IPS DF 6.9 (cell line): ENCODE measurements at places on chromosomes 7 and 10.

DNA sequence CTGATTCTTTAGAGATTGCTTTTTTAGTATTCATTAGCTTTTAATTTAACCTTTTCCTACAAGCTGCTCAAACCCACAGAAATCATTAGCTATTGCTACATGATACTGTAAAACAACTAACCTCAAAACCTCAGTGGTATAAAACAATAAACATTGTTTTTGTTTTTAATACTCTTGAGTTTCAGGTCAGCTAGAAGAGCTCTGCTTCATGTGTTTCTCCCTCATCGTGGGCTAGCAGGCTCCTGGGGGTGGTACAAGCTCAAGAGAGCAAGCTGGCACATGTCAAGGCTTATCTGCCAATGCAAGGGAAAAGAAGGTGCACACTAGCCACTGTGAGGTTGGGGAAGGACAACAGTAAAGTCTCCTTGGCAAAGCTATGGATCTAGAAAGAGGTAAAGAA is 232.9 kb upstream of the PHF14 start:
- no peak for DNase-seq

DNA sequence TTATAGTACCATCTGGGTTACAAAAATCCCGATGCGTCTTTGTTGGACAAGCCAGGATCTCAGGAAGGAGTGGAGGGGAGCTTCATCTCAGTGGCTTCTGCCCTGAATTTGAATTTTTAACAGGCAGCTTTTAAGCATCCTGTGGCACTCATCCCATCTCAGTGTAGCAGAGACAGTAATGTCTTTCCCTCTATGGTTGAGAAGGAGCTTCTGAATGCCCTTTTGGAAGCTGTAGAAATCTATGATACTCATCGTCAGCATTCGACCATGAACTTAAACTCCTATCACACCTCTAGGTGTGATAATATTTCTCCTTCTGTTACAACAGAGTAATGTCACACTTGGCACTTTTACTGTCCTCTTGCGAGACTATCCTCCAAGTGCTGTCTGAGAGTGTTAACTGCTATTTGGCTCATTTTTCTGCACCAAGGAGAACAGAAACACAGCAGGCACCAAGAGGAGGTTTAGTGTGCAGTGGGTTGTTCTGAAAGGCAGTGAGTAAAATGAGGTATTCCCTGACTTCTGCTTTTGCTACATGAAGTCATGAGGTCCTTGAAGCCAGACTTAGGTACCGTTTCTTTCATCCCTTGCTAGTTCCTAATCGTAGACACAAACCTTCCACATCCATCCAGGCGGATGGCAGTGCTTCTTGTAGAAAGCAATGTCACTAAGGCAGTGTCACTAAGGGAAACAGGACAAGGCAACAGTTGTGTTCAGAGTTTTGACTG is 177.4 kb downstream of the CELF2 start:
- DNase-seq = no peak

GRCh38 chr7:71184609-71185008 is 52.7 kb downstream of the GALNT17 start:
- no peak for DNase-seq

DNA sequence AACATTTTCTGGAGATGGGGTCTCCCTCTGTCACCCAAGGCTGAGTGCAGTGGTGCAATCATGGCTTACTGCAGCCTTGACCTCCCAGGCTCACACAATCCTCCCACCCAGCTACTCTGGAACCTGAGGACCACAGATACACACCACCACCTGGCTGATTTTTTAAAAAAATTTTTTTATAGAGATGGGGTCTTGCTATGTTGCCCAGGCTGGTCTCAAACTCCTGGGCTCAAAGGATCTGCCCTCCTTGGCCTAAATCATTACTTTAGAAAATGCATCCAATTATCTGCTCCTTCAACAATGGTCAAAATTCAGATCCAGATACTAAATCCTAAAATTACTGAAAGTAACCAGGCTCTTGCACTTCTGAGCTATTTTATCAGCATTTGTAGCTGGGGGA is 55.2 kb downstream of the CTBP2 start:
- no peak for DNase-seq

- DNase-seq = no peak
Observed at GRCh38 chr7:73769481-73770001, 529 bp downstream of the CLDN3 start.

DNA sequence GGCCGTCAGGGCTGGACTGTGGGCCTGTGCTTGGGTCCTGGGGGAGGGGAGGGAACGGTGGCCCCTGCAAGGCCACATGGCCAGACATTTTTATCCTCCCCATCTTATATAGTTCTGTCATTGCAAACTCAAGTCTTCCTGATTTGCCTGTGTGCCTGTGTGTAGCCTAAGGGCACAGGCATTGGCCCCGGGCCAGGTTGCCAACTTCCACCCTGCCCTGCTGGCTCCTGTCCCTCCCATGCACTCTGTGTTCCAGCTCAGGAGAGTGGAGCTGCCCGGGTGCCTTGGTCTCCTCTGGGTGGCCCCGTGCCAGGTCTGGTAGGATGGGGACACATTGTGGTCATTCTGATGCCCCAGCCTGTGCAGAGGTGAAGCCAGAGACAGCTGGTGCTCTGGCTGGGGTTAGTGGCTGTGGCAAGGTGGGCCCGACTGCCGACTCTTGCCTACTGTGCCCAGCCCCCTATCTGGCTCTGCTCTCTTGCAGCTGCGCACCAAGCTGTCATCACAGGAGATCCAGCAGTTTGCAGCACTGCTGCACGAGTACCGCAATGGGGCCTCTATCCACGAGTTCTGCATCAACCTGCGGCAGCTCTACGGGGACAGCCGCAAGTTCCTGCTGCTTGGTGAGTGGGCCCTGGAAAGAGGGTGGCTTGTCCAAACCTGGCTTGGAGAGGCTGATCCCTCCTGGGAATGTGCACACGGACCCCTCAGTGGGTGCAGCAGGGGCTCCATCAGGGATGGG is 14.8 kb downstream of the NACAD start:
- no peak for DNase-seq

GRCh38 chr10:61941202-61941681 is 39.7 kb downstream of the ARID5B start:
- DNase-seq = no peak

- no peak for DNase-seq
Observed at GRCh38 chr10:78335691-78336401, 302.2 kb downstream of the RPS24 start.

DNA sequence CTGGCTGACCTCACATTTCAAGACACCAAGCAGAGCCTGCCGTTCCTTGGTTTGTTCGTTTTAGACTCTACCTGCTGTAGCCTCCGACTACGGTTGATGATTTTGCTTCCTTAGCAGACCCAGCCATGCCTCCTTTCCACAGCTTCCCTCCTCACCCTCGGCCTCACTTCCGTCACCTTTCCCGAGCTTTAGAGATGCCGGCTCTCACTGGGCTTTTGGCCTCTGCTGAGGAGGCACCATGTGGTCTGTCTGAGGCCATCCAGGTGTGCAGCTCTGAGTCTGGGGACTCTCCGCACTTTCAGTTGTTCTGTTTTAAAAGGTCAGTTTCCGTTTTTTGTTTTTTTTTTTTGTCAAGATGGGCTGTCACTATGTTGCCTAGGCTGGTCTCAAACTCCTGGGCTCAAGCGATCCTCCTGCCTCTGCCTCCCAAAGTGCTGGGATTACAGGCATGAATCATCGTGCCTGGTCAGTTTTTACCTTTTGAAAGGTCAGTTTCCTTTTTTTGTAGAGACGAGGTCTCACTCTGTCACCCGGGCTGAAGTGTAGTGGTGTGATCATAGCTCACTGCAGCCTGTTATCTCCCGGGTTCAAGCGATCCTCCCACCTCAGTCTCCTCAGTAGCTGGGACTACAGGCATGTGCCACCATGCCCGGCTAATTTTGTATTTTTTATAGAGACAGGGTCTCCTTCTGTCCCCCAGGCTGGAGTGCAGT is 11.7 kb downstream of the ORAI2 start:
- DNase-seq = no peak

GRCh38 chr7:85186083-85186520 is 754 bp downstream of the SEMA3D start:
- DNase-seq = no peak

GRCh38 chr10:24650669-24651391 is 72.9 kb downstream of the ARHGAP21 start:
- DNase-seq = no peak

DNA sequence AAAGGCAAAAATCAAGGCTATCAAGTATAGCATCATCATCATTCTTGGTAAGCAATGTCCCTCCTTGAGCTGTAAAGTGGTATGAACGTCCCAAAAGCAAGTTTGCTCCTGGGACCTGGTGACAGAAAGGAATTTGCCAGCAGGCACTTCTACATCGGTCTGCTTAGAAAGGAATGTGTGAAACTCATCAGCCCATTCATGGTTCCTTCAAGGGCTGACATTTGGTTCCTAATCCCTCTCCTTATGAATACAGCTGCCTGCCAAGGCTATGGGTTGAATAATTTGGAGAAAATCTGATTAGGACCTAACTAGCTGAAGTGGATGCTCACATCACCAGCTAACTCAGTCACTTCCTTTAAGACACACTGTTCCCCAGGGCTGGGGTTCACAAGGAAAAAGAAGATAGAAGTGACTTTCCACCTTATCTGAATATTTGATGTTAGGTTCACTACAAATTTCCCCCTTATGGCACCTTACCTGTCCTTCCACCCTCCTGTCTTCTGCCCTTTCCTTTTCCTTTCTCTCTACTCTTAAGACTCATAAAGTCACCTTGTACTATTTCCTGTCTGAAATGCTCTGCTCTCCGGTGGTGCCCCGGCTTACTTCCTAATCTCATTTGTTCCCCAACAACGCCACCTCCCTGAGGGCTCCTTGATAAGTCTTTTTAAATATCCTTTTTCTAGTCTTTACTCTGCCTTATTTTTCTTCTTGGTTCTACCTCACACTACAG is 187.1 kb downstream of the NPSR1 start:
- DNase-seq = no peak

- DNase-seq = peak; percentile 37
Observed at GRCh38 chr7:122886357-122887081, at the start of gene CADPS2. Gene CADPS2, minus strand, starts transcription at chr7:122886460. Its CDS starts 123 bp downstream, at chr7:122886337.

GRCh38 chr7:87627634-87627994 is 584 bp upstream of the RUNDC3B start:
- no peak for DNase-seq

DNA sequence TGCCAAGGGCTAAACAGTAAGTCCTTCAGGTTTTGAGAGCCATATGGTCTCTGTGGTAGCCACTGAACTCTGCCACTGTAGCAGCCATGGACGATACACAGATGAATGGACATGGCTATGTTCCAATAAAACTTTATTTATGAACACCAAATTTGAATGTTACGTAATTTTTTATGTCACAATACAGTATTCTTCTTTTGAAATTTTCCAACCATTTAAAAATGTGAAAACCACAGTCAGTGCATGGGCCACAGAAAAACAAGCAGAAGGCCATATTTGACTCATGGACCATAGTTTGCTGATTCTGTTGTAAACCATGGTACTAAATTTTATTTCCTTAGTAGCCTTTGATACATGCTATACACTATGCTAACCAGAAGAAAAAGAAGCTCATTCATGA is 361.8 kb downstream of the MAGI2 start:
- no peak for DNase-seq

DNA sequence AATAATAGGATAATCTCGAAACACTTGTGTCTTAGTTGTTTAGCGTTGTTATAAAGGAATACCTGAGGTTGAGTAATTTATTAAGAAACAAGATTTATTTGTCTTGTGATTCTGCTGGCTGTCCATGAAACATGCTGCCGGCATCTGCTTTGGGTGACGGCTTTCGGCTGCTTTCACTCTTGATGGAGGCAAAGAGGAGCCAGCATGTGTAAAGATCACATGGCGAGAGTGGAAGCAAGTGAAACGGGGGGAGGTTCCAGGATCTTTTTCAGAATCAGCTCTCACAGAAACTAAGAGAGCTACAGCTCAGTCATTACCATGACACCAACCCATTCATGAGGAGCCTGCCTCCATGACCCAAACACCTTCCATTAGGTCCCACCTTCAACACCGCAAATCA is 402.8 kb downstream of the CDC14C start:
- DNase-seq = no peak

DNA sequence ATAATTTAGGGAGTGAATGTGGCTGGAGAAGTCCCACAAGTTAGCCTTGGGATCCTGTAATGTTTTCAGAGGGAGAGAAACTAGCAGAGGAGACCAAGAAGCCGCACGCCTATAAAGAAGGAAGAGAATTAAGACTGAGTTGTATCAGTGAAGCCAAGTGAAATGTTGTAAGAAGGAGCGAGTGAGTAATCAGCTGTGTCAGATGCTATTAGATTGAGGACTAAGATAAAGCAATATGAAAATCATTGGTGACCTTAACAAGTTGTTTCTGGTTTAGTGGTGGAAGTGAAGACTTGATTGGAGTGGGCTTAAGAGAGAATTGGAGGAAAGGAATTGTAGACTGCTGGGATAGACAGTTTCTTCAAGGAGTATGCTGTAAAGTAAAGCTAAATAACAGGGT is 8.8 kb downstream of the CCSER2 start:
- no peak for DNase-seq

GRCh38 chr10:77513781-77514331 is 123.8 kb downstream of the KCNMA1 start:
- DNase-seq = no peak

DNA sequence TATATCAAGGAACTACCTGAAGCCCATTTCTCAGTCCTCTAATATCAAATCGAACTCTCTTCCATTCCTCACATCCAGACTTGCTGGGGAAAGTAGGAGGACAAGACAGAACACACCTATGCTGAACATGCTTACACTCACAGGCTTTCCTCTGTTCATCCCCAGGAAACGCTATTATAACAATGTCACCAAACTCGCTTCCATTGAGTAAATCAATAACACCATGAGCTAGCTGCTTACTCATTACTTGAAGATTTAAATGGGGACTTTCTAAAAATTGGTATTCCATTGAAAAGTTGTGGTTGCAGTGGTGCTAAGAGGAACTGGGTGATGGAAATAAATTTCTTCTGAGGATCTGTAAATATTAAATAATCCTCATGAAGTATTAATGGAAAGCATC is 88.8 kb downstream of the SLC25A13 start:
- no peak for DNase-seq

DNA sequence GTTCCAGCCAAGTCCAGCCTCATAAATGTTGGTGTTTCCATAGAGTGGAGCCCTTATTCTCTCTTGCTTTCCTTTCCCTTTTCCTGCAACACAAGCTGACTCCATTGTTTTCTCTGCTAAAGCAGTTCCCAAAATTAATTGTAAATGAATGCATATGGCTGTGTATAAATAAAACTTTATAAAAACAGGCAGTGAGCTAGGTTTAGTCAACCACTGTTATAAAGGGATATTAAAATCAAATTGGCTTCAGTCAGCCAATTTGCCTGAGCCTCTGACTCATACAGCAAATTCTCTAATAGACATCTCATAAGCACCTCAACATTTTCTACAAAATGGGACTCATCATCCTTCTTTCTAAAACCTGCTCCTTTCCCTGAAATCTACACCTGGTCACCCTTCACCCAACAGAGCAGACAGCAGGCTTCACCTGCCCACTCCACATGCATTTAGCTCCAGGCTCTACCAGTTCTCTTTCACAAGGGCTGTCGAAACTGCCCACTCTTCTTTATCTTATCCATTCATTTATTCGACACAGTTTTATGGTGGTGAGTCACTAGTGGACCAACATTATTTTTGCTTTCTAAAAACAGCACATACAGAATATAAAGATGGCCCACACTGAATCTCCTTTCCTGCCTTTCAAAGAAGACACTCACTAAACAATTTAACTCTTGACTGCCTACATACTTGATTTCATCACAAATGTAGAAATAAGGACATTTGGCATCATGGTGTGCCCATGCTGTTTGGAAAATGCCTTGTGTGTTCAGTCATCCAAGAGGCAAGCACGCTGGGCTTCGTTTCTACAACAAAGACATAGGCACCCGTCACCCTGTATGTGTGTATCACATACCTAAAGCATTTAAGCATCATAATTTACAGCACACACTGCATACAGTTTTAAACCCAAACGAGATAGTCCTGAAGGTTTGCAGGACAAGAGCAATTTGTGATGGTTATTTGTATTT is 74.6 kb upstream of the C7orf33 start:
- no peak for DNase-seq
